ENCODE measurements at places on chromosomes 12 and 14. TPM values are rescaled to one million over a fixed set of nuclear protein-coding genes. Genes with fewer than 3 reads are reported as not detected.

Gene ACYP1
- 35.0 TPM for total RNA-seq

Gene CRIP2
- 0.78 TPM for total RNA-seq

Gene TBX3
- total RNA-seq: not detected

Gene PLXNC1
- 38.7 TPM for total RNA-seq

Gene KITLG
- total RNA-seq: not detected

Gene HOXC12
- total RNA-seq: not detected

Gene CLEC7A
- 0.83 TPM for total RNA-seq

Gene PYGL
- total RNA-seq: not detected

Gene ENDOU
- not detected for total RNA-seq

Gene PRDM4
- 28.6 TPM for total RNA-seq

Gene PCED1B
- total RNA-seq: 55.1 TPM

Gene FAM90A1
- not detected for total RNA-seq

Gene OR6S1
- not detected for total RNA-seq
